ENCODE measurements at places on chromosomes 16 and 17.

DNA sequence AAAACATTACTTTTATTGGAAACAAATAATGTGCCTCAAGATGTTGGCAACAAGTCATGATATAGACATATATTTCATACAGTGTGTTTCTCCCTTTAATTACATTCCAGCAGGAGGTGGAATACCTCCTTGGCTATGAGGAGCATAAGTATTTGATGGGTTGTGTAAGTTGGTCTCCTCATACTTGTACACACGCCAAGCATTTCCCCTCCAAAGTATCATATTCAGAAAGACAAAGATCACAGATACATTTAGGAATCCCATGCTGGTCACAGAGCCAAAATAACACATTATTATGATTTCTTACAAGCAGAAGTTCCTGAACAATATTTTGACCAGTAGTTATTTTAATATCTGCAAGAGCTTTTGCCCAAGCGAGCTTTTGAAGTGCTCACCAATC is 57.8 kb downstream of the WSB1 start:
- DNase-seq = no peak

- no peak for DNase-seq
Observed at GRCh38 chr17:60934723-60935122, 257.1 kb downstream of the BCAS3 start.

- DNase-seq = no peak
Observed at GRCh38 chr16:53881371-53881770, 177.4 kb downstream of the FTO start.

- DNase-seq = no peak
Observed at GRCh38 chr17:50280068-50280467, 5.8 kb downstream of the TMEM92 start.

- no peak for DNase-seq
Observed at GRCh38 chr16:9836118-9836736, 346.0 kb downstream of the GRIN2A start.

DNA sequence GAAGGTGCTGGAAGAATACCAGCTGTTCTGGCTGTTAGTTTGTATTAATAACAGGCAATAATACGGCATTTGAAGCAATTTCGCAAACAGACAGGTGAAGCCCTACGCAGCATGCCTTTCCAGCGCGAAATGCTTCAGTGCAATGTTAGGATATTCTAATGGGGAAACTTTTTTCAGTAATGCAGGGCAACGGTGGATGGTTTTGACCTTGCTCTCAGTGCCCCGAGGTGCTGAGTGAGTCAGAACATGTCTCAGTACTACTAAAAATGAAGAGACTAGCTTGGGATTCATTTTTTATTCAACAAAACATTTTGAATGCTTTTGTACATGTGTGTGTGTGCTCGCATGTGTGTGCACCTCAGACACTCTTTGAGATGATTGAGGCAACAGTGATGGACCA is 172.2 kb downstream of the RBFOX1 start:
- no peak for DNase-seq

- DNase-seq = no peak
Observed at GRCh38 chr17:65522751-65523404, 38.6 kb downstream of the AXIN2 start.

- no peak for DNase-seq
Observed at GRCh38 chr17:6711681-6712057, 1.5 kb downstream of the SLC13A5 start.

DNA sequence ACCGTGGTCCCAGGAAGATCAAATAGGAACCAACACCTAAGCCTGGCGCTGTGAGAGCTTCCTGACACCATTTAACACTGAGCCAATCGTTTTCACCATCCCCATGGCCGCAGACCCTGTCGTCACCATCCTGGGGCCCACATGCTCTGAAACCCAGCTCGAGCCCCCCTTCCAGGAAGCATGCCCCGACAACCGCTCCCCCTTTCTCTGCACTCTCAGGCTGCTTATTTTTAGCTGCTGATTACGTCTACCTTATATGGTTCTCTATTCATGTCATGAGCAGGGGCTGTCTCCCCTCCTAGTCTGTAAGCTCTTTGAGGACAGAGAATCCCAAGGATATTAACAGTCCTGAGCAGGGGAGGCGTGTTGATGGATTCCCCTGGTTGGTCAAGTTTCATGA is 10.5 kb downstream of the SRL start:
- DNase-seq = no peak

- DNase-seq = no peak
Observed at GRCh38 chr17:18928628-18929125, 23.3 kb upstream of the SLC5A10 start.

- DNase-seq = no peak
Observed at GRCh38 chr17:43841282-43841681, 5.7 kb upstream of the CD300LG start.

Measured in NCI-H187 (cell line).